MM.1S (cell line): ENCODE measurements at places on chromosomes 1 and 21.

GRCh38 chr21:23853796-23854379, 1753.4 kb downstream of the MRPL39 start:
- no peaks in the 10 kb centered on the region for H3K27me3 ChIP-seq
- H3K27ac ChIP-seq, result no peak overlapping the region
- H3K4me3 ChIP-seq, result no peak overlapping the region
- H3K4me1 ChIP-seq, result no peaks in the 10 kb centered on the region
- H3K36me3 ChIP-seq, result no peaks in the 10 kb centered on the region

- DNase-seq, result peak; percentile 82
- H3K36me3 ChIP-seq, result no peaks in the 10 kb centered on the region
- peak overlapping the region; percentile 63 for H3K4me3 ChIP-seq
- H3K27ac ChIP-seq, result no peak overlapping the region
- no peaks in the 10 kb centered on the region for H3K27me3 ChIP-seq
These were observed 114.8 kb upstream of the PAXBP1 start for GRCh38 chr21:32886339-32886738.

DNA sequence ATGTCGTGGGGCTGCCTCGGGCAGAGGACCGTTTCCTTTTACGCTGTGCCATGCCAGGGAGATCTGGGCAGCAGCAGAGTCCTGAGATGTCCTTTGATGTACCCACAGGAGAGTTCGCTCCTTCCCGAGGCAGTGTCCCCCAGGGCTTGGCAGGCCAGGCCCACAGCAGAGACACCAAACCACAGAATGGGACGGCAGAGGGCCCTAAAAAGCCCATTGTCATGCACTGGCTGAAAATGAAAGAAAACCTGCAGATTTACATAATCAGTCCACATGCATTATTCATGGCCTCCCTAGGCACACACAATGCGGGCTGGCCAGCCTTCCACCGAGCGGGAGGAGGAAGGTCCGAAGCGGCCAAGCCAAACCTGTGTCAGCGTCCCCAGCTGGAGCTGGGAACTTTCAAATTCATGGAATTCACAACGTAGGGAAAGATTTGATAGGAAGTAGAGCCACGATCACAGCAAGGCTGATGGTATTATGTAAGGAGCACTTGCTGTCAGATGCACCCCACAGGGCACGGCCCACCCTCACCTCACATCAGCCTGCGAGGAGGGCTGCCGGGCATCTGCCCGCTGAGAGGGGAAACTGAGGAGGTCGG, 25.3 kb upstream of the EFHD2 start:
- peak overlapping the region; percentile 50 for H3K4me3 ChIP-seq
- no peaks in the 10 kb centered on the region for H3K36me3 ChIP-seq
- H3K4me1 ChIP-seq, result peaks cover 4% of the 10 kb centered on the region; the same call in 1 of the 2 replicates
- peak; percentile 58 for DNase-seq

DNA sequence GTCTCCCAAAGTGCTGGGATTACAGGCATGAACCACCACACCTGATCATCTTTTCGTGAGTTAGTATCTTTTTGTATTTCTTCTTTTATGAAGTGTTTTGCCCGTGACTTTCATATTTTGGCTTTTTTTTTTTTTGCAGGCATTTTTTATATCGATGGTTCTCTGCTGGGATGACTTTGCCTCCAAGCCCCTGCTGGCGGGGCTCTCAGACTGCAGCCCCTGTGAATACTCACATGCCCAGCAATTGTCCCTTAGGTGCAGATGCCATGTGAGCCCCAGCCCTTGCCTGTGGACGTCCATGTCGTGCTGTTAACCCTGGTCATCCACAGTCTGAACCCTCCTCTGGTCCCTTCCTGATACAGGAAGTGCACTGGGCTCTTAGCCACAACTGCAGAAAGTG, 21.7 kb downstream of the CRYAA start:
- no peak overlapping the region for H3K4me3 ChIP-seq
- H3K27ac ChIP-seq, result no peak overlapping the region
- peaks cover 16% of the 10 kb centered on the region for H3K27me3 ChIP-seq
- H3K36me3 ChIP-seq, result no peaks in the 10 kb centered on the region

DNA sequence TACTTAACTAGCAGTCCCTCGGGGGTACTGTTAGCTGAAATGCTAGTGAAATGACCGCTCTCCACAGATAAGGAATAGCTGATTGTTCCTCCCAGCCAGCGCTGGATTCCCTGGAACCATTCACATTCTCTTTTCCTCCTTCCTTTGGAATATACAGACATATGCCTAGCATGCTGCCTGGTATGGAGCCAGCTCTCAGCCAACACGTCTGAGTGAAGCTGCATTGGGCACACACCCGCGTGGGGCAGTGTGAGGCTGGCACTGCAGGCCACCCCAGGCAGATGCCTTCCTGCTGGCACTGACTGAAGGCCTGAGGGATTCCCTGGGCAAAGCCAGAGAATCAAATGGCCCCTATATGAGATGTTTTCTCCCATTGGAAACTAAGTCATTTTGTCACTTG, 66.7 kb downstream of the TLR5 start:
- no peaks in the 10 kb centered on the region for H3K4me1 ChIP-seq
- DNase-seq, result no peak
- H3K36me3 ChIP-seq, result no peaks in the 10 kb centered on the region
- no peak overlapping the region for H3K27ac ChIP-seq

DNA sequence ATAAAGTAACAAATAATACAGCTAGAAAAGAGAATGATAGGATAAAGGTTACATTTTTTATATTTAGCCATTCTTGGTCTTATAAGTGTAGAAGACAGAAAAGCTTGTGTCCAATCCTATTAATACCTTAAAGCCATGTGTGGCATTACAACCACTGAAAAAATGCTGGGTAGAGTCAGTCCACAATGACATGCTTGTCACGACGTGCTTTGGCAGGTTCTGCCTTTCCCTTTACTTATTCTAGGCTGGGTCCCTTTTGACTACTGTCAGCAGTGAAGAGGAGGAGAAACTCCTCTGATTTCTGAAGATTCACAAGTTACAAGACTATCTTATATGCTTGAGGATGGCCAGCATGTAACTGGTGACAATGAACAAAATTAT, 14.6 kb upstream of the AIM2 start:
- peaks cover 12% of the 10 kb centered on the region; the same call in 1 of the 2 replicates for H3K4me1 ChIP-seq
- no peak overlapping the region for H3K4me3 ChIP-seq
- DNase-seq, result no peak
- H3K27ac ChIP-seq, result no peak overlapping the region
- no peaks in the 10 kb centered on the region for H3K27me3 ChIP-seq

DNA sequence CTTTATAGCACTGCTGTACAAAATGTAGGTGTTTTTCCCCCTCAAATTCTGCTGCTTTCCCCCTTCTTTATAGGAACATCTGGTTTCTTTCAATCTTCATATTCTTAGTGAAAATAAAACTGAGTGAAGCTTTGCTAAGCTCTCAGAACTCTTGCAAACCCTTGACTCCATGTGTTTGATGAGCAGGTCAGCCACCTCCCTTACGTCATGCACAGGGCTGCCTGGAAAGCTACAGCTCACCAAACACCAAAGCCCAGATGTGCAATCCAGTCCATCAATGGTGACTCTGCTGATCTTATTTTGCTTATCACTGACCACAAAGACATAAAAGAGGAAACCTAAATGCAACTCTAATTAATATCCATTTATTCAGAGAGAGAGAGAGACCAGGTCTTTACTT, 5.5 kb downstream of the CACNA1E start:
- H3K36me3 ChIP-seq, result no peaks in the 10 kb centered on the region
- H3K27me3 ChIP-seq, result 0 out of 2 replicates have a peak, but pooled peaks cover 5% of the 10 kb centered on the region
- 0 out of 2 replicates have a peak, but pooled peaks cover 5% of the 10 kb centered on the region for H3K4me1 ChIP-seq
- no peak overlapping the region for H3K4me3 ChIP-seq
- no peak for DNase-seq
- H3K27ac ChIP-seq, result no peak overlapping the region

- no peaks in the 10 kb centered on the region for H3K36me3 ChIP-seq
- H3K27me3 ChIP-seq, result no peaks in the 10 kb centered on the region
- H3K27ac ChIP-seq, result no peak overlapping the region
- no peak for DNase-seq
- H3K4me1 ChIP-seq, result no peaks in the 10 kb centered on the region
These were observed 20.7 kb upstream of the CHIA start for GRCh38 chr1:111269825-111270406.

DNA sequence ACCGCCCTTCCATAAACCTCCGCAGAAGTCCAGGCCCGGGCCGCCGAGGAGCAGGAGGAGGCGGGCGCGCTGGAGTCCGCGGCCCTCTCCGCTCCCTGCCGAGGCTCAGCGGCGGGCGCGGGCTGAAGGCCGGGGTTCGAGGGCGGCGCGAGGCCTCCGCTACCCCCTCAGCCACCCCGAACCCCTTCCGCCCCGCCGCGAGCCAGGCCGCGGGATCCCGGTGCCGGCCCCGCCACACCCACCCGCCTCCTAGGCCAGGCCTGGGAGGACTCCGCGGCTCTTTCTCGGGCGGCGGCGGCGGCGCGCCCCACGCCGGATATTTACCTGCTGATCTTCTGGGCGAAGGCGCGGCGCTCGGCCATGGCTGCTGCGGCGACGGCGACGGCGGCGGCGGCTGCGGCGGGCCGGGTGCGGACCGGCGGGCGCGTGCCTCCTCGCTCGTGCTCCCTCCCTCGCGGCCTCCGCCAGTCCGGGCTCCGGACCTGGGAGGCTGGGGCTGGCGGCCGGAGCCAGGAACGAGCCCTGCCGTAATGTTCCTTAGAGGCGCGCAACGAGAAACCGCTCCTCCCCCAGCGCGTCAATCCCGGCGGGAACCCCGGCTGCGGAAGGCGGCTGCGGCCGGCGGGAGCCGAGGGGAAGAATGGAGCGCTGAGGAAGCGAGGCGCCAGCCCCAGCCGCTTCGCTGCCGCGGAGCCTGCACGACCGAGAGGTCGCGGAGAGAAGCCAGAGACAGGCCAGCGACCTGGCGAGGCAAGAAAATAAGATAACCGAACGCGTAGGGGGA, at the start of gene DOCK7:
Gene DOCK7, minus strand, starts transcription at position 484 of the 784 bp plus-strand sequence. Its CDS starts 122 bp downstream, at position 362.
- H3K27ac ChIP-seq, result no peak within 1 kb of the TSS
- H3K27me3 ChIP-seq, result no peaks in the 10 kb centered on the region
- no peaks in the 10 kb centered on the region for H3K4me1 ChIP-seq
- peak; percentile 66 for DNase-seq
- peak within 1 kb of the TSS; percentile 93 for H3K4me3 ChIP-seq

GRCh38 chr1:201647094-201647493, 108.2 kb downstream of the NAV1 start:
- DNase-seq, result no peak
- peaks cover 24% of the 10 kb centered on the region for H3K27me3 ChIP-seq
- H3K36me3 ChIP-seq, result no peaks in the 10 kb centered on the region
- no peaks in the 10 kb centered on the region for H3K4me1 ChIP-seq
- no peak overlapping the region for H3K4me3 ChIP-seq
- H3K27ac ChIP-seq, result no peak overlapping the region

GRCh38 chr1:179598631-179599030, 7.0 kb downstream of the TDRD5 start:
- H3K36me3 ChIP-seq, result no peaks in the 10 kb centered on the region
- H3K27me3 ChIP-seq, result no peaks in the 10 kb centered on the region; the same call in 1 of the 2 replicates
- H3K4me1 ChIP-seq, result no peaks in the 10 kb centered on the region
- no peak overlapping the region for H3K27ac ChIP-seq
- no peak overlapping the region for H3K4me3 ChIP-seq

DNA sequence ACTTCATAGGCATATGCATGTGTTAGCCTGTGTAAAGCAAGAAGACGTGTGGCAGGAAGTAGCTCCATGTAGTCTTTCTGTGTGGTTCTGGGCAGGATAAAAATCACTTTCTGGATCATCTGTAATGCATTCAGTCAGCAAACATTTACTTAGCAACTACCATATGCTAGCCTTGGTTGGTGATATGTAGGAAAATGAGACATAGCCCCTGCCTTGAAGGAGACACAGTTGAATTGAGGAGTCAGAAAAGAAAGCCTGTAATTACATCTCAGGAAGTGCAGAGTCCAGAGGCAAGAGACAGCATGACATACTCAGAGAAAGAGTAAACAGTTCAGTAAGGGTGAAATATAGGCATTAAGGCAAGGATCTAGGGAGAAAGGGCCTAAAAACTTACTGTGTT, 38.5 kb downstream of the DAB1 start:
- H3K27me3 ChIP-seq, result no peaks in the 10 kb centered on the region
- H3K4me3 ChIP-seq, result no peak overlapping the region
- no peaks in the 10 kb centered on the region for H3K36me3 ChIP-seq
- no peak for DNase-seq
- no peak overlapping the region for H3K27ac ChIP-seq

DNA sequence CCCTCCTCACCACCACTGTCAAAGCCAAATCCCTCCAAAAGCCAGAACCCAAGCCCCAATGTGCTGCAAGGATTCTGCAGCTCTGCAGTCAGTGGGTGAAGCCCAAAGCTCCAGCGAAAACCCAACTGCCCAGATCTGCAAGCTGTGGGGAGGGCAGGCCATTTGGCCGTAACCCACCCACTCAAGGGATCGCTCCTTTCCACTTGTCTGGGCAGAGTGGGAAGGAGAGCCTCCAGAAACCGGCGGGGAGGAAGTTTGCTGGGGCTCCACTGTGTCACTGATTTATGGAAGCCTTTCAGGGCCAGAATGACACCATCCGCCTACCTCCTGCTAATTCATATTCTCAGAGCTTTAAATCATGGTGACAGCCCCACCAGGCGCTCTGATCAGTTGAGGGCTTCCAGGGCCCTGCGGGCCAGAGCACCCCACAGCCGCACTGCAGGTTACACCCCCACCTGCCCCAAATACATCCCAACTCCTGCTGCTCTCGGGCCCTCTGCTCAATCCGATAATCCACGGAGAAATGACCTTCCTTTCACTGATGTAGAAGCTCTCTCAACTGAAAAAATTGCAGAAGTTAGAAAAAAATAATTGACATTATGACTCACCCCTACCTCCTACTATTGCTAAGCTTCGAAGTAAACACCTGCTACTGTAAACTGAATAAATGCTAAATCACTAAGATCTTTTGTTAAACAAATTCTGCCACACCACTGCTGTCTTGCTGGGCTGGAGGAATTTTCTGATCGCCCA, 40.6 kb upstream of the RAB4A start:
- H3K36me3 ChIP-seq, result no peaks in the 10 kb centered on the region
- no peaks in the 10 kb centered on the region for H3K27me3 ChIP-seq
- no peak for DNase-seq
- no peaks in the 10 kb centered on the region for H3K4me1 ChIP-seq
- H3K27ac ChIP-seq, result no peak overlapping the region

DNA sequence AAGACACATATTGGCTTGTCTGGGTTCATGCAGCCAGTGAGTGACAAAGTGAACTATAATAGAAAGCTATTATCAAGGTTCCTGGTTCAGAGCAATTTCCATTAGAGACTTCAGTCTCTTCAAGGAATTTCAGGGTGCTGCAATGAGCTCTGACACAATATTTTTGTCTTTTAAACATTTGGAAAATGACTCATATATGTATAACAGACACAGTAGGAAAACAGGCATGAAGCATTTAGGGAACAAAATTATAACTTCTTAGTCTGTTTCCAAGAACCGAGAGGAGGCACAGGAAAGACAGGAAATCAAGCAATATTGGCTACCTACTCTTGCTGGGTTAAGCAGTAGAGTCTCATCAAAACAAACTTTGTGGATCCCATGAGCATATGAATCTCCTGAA, 170.4 kb downstream of the PTPRC start:
- no peak overlapping the region for H3K4me3 ChIP-seq
- no peaks in the 10 kb centered on the region for H3K36me3 ChIP-seq
- no peak for DNase-seq
- H3K4me1 ChIP-seq, result no peaks in the 10 kb centered on the region
- H3K27me3 ChIP-seq, result no peaks in the 10 kb centered on the region
- no peak overlapping the region for H3K27ac ChIP-seq

GRCh38 chr1:95983831-95984230, 737.8 kb upstream of the PTBP2 start:
- no peak for DNase-seq
- H3K4me1 ChIP-seq, result no peaks in the 10 kb centered on the region
- no peaks in the 10 kb centered on the region for H3K36me3 ChIP-seq
- no peak overlapping the region for H3K4me3 ChIP-seq
- H3K27ac ChIP-seq, result no peak overlapping the region

- H3K27me3 ChIP-seq, result no peaks in the 10 kb centered on the region
- no peaks in the 10 kb centered on the region for H3K36me3 ChIP-seq
- H3K4me3 ChIP-seq, result no peak overlapping the region
- DNase-seq, result no peak
- H3K27ac ChIP-seq, result no peak overlapping the region
These were observed 11.9 kb downstream of the GBP5 start for GRCh38 chr1:89260566-89261255.
